ENCODE measurements at places on chromosomes 4 and X.
A peak's percentile ranks its signal among the peaks of the same experiment; 100 is the strongest.

- no peak for DNase-seq
Observed at GRCh38 chrX:9532349-9532748, 67.5 kb downstream of the TBL1X start.

- DNase-seq, result no peak
Observed at GRCh38 chrX:39536211-39536610, 561.5 kb downstream of the BCOR start.

DNA sequence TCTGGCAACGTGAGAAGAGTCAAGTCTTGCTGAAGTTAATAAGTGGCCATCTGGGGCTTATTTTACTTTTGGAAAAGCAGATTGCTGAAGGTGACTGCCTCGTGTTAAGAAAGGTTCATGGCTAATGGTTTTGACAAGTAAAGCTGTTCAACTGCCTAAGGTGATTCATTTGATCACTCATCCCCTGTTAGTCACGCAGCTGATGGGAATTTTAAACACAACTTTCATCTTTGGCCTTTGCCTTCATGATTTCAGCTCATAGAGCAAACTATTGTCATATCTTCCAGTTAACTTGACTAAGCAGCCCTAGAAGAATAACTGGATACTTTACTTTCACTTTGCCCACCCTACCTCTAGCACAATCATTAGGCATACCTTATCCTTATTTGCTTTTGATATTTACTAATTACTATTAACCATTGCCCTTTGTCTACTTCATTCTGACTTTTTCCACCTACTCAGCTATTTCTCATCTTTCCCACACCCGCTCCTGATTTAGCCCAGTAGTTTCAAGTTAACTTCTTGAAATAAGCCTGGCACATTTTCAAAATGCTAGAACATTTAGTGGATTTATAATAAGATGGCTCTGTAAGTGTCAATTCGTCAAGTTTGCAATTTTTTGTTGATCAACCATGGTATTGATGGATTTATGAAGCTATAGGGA is 170.6 kb upstream of the S100G start:
- DNase-seq, result no peak

GRCh38 chrX:120457766-120458180 is 11.3 kb downstream of the LAMP2 start:
- DNase-seq, result peak; percentile 21

GRCh38 chrX:150841456-150842197 is 56.8 kb downstream of the CD99L2 start:
- DNase-seq, result no peak

- no peak for DNase-seq
Observed at GRCh38 chr4:4456816-4457578, 70.1 kb downstream of the NSG1 start.

GRCh38 chrX:13793897-13794296 is 23.0 kb downstream of the GPM6B start:
- DNase-seq, result no peak

- no peak for DNase-seq
Observed at GRCh38 chr4:94256828-94257227, 49.2 kb downstream of the SMARCAD1 start.

DNA sequence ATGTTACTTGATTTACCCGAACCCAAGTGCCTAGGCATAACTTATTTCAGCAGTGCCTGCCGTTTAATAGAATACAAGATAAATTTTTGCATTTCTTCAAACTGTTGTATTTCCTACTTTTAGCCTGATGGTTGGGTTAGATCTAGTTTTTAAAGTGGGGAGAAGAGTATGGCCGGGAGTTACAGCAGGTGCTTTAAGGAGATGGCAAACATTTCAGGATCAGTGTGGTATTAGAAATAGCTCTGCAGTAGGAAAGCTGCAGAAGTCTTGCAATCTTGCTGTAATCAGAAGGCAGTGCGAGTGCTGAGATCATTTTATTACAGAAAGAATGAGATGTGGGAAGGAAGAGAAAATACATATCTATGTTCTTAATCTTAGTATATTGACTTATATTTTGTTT is 977.8 kb upstream of the TENM3 start:
- no peak for DNase-seq

GRCh38 chrX:39513836-39514235 is 583.9 kb downstream of the BCOR start:
- DNase-seq, result no peak

DNA sequence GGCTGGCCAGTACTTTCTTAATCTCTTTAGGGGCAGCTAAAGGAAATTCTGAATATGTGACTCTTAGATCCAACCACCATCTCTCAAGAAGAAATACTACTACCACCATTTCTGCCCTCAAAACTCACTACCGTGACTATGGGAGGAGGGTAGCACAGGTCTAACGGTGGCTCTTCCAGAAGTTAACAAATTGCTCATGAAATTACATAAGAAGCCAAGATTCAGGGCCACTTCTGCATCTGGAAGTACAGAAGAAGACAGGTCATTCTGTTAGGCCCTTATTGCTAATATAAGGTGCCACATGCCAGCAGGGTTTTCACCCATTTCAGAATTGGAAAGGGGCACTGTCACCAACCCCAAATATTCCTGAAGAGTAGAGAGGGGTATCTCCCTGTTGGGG is 19.6 kb upstream of the NKRF start:
- no peak for DNase-seq

DNA sequence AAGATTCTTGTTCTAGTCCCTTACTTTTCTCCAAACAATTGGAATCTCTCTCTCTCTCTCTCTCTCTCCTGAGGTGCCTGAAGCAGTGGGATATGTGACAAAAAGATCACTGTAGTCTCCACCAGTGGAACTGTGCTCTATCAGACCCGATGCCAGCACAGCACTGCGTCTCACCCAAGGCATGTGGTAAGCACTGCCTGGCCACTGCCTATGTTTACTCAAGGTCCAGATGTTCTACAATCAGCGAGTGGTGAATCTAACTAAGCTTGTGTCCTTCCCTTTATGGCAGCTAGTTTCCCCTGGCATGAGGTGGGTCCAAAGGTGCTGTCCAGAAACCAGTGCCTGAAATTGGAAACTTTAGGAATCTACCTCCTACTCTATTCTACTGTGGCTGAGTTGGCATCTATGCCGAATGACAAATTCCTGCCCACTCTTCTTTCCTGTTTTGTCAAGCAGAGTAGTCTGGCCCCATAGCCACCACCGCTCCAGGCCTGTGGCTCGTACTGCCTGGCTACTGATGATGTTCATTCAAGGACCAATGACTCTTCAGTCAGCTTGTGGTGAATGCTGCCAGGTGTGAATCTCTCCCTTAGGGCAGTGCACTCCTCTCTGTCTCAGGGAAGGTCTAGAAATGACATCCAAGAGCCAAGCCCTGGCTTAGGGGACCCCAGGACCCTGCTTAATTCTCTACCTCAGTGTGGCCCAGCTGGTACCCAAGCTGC is 416.5 kb downstream of the TEX13C start:
- no peak for DNase-seq

DNA sequence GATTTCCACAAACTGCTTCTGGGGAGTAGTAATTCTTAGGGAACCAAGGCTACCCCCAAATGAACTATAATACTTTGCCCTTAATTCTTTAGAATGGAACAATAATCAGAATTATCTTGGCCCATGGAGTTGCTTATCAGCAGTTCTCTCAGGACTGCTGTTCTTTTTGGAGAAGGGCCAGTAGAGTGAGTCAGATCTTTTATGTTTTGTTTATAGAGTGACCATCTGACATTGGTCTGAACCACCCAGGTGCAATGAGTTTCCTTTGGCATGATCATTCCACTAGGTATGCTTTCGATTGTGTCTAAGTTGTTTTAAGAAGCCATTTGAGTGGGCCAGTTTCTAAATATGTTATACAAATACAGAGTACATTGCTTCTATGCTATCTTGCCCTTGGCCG is 31.8 kb downstream of the PRRG1 start:
- peak; percentile 15 for DNase-seq

GRCh38 chrX:37825215-37825842 is 22.0 kb downstream of the DYNLT3 start:
- DNase-seq, result no peak

DNA sequence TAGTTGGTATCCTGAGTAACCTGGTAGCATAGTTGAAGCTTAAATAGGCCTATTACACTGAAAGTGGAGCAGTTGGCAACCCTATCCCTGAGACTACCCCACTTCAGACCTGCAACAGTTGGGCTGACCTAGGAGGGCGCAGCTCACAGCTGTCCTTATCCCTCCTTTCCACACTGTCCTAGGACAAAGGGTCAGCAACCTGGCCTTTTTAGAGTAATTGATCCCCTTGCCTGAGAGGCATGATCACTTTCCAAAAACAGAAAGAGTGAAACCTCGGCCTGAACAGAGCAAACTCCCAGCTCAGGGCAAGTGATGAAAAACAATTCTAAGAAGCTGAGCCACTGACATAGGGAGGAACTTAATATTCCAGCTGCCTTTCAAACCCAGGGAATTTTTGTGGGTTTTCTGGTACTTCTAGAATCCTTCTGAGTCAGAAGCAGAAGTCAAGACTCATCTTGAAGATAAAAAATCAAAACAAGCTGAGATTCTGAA is 94.9 kb upstream of the MYOZ2 start:
- peak; percentile 80 for DNase-seq

GRCh38 chr4:57270346-57270745 is 160.2 kb upstream of the IGFBP7 start:
- no peak for DNase-seq

DNA sequence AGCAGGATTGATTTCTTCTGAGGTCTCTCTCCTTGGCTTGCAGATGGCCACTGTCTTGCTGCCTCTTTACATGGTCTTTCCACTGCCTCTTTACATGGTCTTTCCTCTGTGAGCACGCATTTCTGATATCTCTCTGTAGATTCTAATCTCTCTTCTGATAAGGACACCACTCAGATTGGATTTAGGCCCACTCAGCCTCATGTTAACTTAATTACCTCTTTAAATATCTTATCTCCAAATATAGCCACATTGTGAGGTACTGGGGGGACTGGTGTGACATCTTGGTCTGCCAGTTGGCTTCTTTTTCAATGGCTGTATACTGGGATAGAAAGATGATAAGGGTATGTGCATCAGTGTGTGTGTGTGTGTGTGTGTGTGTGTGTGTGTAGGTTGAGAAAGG is 153.7 kb downstream of the AWAT2 start:
- no peak for DNase-seq

DNA sequence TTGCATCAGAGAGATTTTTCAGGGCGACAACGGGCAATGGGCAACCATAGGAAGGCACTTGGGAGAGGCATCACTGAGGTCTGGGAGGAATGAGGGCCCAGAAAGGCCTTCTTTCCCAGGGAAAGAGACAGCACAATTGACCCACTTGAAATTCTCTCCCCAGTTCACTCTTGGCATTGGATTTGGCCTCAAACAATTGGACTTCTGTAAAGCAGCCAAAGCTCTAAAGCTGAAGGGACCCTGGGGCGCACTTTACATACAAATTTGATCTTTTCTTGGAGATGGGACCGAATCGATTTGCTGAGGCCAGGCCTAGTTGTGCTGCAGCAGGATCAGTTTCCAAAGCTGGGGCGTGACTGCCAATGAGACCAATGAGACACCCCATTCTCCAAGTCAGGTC is 3.2 kb downstream of the ARHGAP36 start:
- DNase-seq, result no peak

GRCh38 chr4:87864321-87864720 is 31.6 kb downstream of the MEPE start:
- DNase-seq, result no peak

- DNase-seq, result no peak
Observed at GRCh38 chr4:56298236-56298635, 89.1 kb downstream of the AASDH start.

- DNase-seq, result no peak
Observed at GRCh38 chr4:17309567-17310268, 202.2 kb downstream of the QDPR start.

GRCh38 chr4:139988863-139989765 is 164.9 kb downstream of the MAML3 start:
- peak; percentile 78 for DNase-seq

- no peak for DNase-seq
Observed at GRCh38 chrX:143500751-143501150, 16.5 kb downstream of the SPANXN3 start.

GRCh38 chr4:173503330-173504180 is 26.5 kb downstream of the HAND2 start:
- no peak for DNase-seq

- DNase-seq, result peak; percentile 3
Observed at GRCh38 chr4:114108869-114109268, 129.4 kb upstream of the ARSJ start.

GRCh38 chrX:11439846-11440245 is 146.6 kb downstream of the AMELX start:
- DNase-seq, result no peak

DNA sequence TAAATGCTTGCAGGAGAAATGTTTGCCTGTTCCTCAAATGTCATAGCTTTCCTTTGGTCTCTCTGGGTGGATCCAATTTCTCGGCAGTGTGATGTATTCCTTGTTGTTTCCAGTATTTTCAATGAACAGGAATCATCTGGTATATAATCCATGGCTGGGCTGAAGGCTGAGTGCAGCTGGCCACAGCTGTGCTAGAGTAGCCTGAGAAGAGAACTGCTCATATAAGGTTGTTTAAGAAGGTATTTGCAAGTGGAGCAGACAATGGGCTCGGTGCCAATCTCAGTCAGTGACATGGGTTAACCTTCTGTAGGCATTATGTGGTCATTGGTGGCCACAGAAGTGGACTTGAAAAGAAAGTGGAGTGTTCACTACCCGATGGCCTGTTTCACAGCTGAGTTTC is 390.3 kb downstream of the SPRY1 start:
- DNase-seq, result peak; percentile 72

DNA sequence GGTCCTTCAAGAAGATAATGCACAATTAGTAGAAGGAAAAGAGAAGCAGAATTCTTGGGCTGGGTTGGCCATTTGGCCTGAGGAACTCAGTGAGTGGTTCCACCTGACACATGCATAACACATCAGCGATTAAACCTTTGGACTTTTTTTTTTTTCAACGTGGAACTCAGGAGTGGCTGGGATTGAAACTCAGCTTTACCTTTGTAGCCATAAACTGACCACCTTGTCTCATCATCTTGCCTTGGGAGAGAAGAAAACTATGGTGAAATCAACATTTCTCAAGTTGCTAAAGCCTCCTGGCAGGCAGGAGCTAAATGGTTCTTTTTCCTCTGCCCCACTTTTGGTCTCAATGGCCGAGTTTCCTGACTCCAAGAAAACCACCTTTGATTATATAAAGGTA is 16.3 kb downstream of the PTTG2 start:
- no peak for DNase-seq

- DNase-seq, result no peak
Observed at GRCh38 chr4:119638359-119638758, 9.8 kb upstream of the PDE5A start.

- DNase-seq, result no peak
Observed at GRCh38 chr4:8029689-8030088, 90.0 kb upstream of the AFAP1 start.

- no peak for DNase-seq
Observed at GRCh38 chr4:183229397-183229796, 90.7 kb downstream of the CLDN22 start.

GRCh38 chr4:40575846-40576245 is 53.8 kb downstream of the RBM47 start:
- no peak for DNase-seq

DNA sequence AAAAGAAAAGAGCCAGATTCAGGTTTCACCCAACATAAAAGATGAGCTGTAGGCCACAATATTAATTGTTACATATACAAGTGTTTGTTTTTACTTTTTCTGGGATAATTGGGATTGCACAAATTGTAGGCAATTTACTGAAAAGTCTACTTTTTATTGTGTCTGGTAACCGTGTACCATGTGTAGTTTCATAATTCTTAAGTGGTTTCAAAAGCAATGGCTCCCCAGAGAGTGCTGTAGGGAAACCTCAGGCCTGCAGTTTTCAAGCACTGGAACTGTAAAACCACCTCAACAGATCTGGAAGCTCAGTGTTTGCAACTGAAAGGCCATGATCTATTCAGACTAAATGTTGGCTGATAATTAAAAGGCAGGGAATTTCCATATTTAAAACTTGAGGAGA is 53.9 kb upstream of the MMAA start:
- no peak for DNase-seq

GRCh38 chr4:187883836-187884475 is 111.6 kb upstream of the ZFP42 start:
- DNase-seq, result no peak
